ENCODE measurements at places on chromosomes 6 and 20.

- DNase-seq: no peak
Observed at GRCh38 chr6:46376562-46377061, 114.6 kb downstream of the RCAN2 start.

DNA sequence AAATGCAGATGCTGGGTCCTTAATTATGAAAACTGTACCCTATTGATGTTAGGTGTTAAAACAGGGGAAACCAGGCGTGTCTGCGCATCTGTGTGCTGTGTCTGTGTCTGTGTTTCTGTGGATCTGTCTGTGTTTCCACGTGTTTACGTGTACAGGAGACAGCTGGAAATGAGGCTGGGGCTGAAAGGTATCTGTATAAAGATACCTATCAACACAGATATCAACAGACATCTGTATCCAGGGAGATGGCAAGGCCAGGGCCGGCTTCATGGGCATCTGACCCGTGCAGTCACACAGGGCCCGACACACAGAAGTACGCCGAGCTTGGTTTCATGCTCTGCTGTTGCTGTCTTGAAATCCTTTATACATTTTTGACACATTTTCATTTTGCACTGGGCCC, 48.6 kb downstream of the BMP7 start:
- no peak for DNase-seq

GRCh38 chr6:110178626-110179405, 654 bp downstream of the WASF1 start:
- DNase-seq: peak; percentile 22

GRCh38 chr6:150967910-150968309, 102.4 kb downstream of the MTHFD1L start:
- DNase-seq: no peak

GRCh38 chr20:2223558-2224367, 72.0 kb upstream of the TGM3 start:
- DNase-seq: no peak

DNA sequence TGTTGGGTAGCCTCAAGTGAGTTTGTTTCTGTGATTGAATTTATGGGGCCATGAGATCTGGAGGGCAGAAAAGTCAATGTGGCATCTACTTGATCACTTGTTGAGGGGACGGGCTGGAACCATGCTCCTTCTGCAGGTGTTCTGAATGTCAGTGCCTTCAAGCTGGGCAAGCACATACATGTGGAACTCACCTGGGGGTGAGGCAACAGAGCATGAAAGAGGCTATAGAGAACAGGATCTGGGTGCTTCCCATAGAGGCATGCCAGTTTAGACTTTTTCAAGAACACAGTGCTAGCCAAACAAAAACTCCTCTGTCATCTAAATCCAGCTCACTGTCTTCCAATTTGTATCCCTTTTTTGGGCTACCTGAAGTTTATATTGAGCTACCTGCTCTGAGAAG, 77.8 kb upstream of the SLC35B3 start:
- DNase-seq: no peak

DNA sequence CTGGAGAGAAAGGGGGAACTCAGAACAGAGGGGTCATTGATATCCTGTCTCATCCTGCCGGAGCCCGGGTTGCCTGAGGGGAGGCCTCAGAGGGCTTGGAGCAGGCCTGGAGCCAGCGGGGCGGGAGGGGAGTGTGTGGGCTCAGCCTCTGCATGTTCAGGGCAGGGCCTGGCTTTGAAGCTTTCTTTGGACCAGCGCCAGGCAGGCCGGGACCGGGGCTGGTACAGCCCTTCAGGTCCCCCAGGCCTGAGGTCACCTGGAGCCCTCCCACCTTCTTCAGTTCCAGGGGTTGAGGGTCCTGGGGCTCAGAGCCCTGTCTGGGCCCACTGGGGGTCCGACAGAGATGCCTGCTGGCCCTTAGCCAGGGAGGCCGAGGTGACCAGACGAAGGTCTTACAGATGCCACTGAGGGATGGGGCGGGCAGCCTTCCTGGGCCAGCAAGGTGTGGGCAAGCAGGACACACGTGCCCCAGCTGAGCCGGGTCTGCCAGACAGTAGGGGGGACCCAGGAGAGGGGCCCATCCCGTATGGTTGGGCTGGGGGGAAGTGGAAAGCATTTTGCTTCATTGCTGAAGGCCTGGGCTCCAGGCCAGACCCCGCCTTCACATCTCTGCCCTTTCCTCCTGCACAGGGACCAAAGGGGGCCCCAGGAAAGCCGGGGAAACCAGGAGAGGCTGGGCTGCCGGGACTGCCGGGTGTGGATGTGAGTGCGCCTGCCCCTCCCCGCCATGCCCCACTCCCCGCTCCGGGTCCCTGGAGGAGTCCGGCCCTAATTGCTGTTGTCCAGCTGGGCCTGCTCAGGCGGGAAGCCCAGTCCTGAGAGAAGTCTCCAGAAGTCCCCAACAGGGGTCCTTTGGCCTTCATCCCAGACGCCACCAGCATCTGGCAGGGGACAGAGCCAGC, 2.0 kb downstream of the COL9A3 start:
- DNase-seq: peak; percentile 74

DNA sequence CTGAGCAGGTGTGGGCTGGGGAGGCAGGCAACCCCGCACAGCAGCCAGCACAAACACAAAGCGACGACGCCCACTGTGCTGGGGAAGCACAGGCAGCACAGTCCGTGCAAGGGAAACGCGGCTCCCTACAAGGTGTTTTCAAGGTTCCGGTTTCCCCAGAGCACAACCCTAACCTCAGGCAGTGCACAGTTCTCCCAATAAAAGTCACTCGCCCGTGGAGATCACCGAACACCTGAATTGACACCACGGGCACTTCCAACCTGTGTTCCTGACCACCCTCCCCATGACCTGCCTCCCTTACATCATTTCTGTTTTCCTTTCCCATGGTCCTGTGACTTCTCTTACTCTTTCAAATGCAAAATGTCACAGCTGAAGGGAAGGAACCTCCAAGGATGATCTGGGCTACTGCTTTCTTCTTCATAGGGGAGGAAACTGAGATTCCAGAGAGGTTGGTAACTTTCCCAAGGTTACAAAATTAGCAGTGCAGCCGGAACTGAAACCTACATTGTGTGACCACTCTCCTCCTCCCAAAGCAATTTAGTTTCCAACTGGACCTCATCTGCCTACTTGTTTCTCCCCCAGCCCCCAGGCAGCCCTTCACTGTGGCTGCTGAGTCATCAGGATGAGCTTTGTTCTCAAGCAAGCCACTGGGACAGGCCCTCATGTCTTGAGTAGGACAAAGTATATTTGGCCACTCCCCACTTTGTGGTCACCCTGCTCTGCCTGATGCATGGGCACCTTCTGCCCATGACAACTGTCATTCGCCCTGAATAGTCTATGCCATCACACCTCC, 125.3 kb downstream of the ATXN1 start:
- DNase-seq: no peak

DNA sequence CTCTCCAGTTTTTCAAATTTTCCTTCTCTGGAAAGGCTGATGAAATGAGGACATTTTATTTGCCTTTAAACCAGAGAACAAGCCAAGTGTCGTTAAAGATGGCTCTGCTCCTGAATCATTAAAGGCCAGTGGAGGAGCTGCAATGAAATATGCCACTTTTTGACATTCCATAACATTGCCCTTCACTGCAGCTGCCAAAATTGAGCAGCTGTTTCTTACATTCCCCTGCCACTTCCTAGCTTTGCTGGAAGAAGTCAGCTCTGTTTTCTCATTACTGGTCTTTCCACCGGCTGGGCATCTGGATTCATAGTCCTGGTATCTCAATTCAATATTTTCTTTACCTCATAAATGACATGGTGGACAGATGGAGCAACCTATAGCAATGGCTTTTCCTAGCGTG, 45.5 kb upstream of the NRN1 start:
- no peak for DNase-seq

DNA sequence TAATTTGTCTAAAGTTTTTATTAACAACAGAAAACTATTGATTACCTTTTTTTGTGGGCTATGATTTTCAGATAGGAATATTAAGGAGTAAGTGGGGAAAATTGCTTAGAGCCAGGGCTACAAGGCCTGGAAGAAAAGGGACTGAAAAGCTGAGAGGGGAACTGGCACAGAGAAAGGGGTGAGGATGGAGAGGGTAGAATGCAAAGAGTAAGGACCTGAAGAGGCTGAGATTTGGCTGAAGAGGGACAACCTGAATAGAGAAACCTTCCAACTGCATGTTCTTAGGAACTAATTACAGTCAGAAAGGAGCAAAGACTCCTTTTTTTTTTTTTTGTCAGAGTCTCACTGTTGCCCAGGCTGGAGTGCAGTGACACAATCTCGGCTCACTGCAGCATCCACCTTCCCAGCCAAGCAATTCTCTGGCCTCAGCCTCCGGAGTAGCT, 16.7 kb downstream of the BTN2A1 start:
- DNase-seq: no peak

DNA sequence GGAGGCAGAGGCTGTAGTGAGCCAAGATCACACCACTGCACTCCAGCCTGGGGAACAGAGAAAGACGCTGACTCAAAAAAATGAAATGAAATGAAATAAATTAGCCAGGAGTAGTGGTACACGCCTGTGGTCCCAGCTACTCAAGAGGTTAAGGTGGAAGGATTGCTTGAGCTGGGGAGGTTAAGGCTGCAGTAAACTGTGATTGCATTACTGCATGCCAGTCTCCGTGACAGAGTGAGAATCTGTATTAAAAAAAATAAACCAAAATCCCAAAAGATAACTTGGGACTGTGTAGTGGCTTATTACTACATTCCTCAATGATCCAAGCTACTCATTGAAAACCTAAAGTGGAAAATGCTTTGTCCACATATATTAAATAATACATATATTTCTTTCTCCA, 87.0 kb downstream of the SGK1 start:
- no peak for DNase-seq

Data from heart right ventricle (tissue), 16 donors.